ENCODE measurements at places on chromosomes 1 and 21.

DNA sequence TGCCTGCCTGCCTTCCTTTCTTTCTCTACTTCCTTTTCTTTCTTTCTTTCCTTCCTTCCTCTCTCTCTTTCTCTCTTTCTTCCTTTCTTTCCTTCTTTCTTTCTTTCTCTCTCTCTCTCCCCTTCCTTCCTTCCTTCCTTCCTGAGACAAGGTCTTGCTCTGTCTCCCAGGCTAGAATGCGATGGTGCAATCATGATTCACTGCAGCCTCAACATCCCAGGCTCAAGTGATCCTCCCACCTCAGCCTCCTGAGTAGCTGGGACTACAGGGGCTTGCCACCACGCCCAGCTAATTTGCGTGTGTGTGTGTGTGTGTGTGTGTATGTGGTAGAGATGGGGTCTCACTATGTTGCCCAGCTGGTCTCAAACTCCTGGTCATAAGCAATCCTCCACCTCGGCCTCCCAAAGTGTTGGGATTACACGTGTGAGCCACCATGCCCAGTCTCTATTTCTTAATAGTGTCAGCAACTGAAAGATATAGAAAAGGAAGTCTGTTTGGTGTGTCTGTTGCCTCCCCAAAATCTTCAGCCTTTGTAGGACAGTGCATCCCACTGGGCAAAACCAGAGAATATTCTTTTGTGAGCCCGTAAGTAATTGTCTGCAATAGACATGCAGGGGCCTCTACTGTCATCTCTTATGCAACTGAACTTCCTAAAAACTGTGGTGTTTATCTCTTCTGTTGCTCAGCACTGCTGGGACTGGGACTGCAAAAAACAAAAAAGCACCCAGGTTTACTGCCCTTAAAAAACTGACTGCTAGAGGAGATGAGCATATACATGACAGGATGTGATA, 20.9 kb upstream of the RAB4A start:
- no peak for DNase-seq

DNA sequence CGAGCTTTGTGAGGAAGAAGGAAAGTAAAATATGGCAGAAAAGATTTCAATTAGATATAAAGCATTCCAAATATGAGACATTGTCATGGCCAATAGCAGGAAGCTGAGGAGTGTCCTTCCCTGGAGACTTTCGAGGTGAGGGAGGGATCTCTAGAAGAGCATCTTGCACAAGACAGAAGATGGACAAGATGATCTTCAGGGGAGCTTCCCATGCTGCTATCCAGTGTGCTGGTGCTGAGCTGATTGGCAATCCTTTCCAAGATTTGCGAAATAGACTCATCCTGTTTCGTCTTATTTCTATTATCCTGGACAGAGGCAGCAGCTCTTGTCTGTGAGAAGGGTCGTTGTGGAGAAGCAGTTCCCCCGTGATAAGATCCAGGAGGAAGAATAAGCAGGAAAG, 342.0 kb upstream of the CAMK1G start:
- DNase-seq = no peak

DNA sequence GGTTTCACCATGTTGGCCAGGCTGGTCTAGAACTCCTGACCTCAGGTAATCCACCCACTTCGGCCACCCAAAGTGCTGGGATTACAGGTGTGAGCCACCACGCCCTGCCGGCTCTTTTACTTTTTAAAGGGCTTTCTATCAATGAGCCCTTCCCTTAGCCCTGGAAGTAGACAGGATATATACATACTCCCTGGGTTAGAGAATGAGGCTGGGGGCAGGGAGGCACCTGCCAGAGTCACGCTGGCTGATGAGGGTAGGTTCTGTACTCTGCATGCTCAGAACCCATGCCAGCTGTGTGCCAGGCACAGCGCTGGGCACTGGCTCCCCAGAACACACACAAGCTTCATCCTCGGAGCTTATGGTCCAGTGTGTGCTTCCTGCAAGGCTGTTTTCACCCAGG, 113.6 kb upstream of the IPO9 start:
- DNase-seq = no peak

GRCh38 chr1:201125800-201126199, 1.2 kb downstream of the ASCL5 start:
- no peak for DNase-seq

GRCh38 chr1:168629466-168629865, 53.1 kb downstream of the XCL1 start:
- no peak for DNase-seq

- no peak for DNase-seq
These were observed 91.0 kb upstream of the PLPPR4 start for GRCh38 chr1:99173282-99173681.

- DNase-seq = no peak
These were observed 1292.6 kb downstream of the BRINP3 start for GRCh38 chr1:189185097-189185496.

DNA sequence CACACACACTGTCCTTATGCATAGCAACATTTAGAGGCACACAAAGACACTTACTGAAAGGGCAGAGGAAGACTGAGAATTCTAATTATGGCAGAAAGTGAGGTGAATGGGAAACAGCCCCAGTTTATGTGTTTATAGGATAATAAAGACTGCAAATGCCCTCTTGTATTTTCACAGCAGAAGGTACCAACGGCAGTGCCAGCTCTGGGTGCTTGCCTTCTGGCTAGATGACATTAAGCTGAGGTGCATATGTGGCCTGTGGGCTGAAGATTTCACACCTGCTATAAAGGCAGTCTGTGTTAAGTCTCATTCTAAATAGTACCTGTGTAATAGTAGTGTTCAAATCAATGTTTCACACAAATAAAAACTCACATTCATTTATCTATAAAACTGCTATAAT, 347.2 kb upstream of the ZRANB2 start:
- DNase-seq = no peak

DNA sequence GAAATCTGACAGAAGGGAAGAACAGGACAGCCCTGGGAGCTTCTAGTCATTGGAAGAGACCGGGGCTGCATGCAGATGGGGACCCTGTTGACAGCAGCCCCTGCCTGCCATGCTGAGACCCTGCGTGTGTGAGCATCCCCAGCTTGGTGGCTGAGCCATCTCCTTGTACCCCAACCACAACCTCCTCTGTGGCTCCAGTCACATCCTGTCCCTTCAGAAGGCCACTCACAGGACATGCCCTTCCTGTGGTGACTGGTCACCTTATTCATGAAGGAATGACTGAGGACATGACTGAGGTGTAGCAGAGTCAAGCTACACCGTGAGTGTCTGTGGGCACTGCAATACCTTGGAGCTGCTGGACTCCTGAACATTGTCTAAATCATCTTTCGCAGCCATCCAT, 141.8 kb upstream of the ERRFI1 start:
- DNase-seq = no peak

- DNase-seq = no peak
These were observed 186.9 kb upstream of the ADGRL4 start for GRCh38 chr1:79193211-79194079.

DNA sequence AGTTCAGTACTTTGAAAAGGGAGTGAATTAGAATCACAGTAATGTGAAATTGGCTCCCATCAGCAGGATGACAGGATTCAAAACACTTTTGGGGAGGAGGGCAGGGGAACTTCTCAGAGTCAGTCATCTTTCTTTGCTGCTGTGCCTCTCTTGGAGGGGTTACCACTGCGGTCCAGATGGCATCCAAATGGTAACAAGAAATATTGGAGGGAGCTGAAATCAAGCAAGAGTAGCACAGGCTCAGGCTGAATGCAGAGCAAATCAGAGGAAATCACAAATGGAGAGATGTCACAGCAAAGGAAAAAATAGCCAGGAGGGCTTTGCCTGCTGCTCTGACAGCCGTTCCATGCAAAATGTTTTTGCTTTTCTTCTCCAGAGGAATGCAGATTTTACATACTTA, 75.0 kb upstream of the C8B start:
- no peak for DNase-seq

DNA sequence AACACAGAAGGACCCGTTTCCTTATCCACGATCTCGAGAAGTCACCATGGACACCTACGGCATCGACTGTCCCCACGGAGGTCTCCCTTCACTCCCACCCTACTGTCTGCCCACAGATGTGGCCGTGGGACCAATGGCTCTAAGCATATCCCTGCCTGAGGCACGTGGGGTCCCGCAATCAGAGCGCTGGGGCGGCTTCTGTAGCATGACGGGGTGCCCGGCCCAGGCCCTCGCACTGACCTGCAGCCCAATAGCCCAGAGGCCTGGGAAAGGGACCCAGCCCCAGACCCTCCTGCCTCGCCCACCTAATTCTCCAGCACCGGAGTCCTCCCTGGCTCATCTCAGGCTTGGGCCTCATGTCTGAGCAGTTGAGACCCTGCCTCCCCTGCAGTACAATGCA, 132.5 kb downstream of the NPHP4 start:
- DNase-seq = no peak

GRCh38 chr1:20367116-20367585, 76.5 kb downstream of the VWA5B1 start:
- no peak for DNase-seq

GRCh38 chr1:209835782-209836298, 8.1 kb downstream of the UTP25 start:
- no peak for DNase-seq

GRCh38 chr1:233163696-233164095, 131.8 kb downstream of the PCNX2 start:
- no peak for DNase-seq

GRCh38 chr1:151995774-151996173, 2.1 kb upstream of the S100A10 start:
- DNase-seq = no peak

- DNase-seq = no peak
These were observed 3.0 kb upstream of the DMRTA2 start for GRCh38 chr1:50426108-50426700.

DNA sequence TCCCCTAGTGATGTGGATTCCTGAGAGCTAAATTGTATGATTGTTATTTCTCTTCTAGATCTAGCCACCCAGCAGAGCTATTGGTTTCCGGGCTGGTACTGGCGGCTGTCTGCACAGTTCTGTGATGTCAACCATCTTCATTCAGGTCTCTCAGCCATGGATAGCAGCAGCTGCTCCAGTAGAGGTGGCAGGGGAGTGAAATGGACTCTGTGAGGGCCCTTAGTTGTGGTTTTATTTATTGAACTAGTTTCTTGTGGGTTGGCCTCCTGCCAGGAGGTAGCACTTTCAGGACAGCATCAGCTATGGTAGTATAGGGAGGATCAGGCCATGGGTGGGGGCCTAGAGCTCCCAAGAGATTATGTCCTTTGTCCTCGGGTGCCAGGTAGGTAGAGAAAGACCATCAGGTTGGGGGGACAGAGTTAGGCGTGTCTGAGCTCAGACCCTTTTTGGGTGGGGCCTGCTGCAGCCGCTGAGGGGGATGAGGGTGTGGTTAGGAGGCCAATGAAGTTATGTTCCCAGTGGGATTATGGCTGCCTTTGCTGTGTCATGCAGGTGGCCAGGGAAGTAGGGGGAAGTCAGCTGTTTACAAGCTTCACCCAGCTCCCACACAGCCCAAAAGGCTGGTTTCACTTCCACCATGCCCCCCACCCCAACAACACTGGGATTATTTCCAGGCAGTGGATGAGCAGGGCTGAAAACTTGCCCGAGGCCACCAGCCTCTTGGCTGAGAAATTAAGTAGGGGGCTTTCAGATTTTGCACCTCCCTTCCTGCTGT, 55.1 kb upstream of the RGS4 start:
- DNase-seq = no peak

GRCh38 chr21:28516021-28516420, 476.7 kb downstream of the LTN1 start:
- DNase-seq = no peak

DNA sequence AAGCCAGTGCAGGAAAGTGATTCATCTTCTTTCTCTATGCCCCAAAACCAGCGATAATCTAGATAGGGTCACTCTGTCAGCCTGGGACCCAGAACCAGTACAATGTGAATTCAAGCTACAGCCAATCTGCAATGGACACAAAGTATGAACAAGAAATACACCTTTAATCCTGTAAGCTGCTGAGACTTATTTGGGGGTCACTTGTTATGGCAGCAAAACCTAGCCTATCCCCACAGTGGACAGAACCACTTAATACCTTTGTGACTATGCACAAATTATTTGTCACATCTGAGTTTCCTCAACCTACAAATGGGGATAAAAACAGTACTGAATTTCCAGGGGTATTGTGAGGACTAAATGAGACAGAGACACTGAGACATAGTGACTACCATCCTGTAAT, 50.0 kb downstream of the TMCO4 start:
- no peak for DNase-seq

DNA sequence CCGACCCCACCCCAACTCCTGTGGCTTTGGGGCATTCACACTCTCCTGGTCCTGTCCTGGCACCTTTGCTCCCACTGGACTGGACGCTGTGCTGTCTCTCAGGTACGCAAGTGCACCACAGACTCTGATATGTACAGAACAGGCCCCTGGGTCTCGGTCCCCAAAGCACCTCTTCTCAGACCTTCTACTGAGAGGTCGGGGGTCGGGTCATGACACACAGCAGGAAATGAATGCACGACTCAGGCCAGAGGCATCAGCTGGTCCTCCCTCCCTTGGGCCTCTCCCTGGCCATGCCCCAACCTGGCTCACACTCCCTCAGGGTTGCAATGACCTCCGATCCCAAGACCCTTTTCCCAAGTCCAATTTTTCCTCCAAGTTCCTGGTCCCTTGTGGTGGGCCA, 1.8 kb upstream of the KRTAP10-12 start:
- DNase-seq = no peak

GRCh38 chr1:209491897-209492296, 91.6 kb upstream of the CAMK1G start:
- DNase-seq = no peak

DNA sequence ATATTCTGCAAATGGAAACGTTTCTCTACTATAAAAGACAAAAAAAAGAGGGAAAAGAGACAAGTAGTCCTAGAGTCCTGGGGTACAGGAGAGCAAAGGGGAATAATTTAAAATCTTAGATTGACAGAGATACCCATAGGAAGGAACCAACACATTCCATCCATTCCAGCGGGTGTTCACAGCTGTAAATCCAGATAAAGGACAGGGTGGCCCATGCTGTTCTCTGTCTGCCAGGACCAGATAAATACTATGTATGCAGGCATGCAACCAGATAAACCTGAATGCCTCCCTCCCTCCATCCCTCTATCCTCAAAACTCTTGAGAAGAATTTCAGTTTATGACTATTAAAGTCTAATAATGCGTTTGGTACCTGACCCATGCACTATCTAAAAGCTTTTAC, 131.8 kb downstream of the PTPN14 start:
- no peak for DNase-seq

- DNase-seq = no peak
These were observed 204.1 kb upstream of the PTGFR start for GRCh38 chr1:78286686-78287085.

DNA sequence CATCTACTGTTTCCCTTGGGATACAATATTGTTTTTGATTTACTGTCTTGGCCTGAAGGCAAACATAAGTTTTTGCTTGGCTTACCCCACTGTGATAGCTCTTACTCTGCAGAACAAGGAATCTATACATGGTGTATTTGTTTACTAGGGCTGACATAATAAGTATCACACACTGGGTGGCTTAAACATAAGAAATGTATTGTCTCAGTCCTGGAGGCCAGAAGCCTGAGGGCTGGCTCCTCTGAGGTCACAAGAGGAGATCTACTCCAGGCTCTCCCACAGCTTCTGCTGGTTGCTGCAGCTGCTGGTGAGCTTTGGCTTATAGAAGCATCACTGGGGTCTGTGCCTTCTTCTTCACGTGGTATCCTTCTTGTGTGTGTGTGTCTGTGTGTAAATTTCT, 30.7 kb upstream of the IGSF5 start:
- no peak for DNase-seq

- DNase-seq = no peak
These were observed 88.5 kb upstream of the ACTRT2 start for GRCh38 chr1:2932671-2933350.

GRCh38 chr1:93611668-93612067, 70.0 kb downstream of the BCAR3 start:
- DNase-seq = no peak

- DNase-seq = no peak
These were observed 107.2 kb downstream of the GLIS1 start for GRCh38 chr1:53631622-53632310.
